ENCODE measurements at places on chromosomes 7 and 10.

- DNase-seq, result no peak
These were observed 124.0 kb downstream of the IQUB start for GRCh38 chr7:123410273-123410904.

DNA sequence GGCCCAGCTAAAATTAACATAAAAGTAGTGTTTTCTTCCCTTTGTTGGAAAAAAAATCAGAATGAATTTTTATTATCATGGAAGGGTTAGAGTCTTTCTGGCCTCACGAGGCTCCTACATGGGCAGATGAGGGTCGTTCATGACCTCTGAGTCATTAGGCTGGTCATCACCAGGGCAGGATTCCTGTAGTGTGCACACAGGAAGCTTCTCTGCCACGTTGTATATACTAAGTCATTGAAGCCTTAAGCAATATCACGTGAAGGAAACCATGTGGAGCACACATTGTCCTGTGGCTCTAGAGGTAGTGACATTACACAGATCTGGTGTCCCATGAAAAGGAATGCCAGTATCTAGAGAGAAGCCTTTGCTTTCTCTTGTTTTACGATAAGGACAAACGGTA lies 84.7 kb upstream of the C1QL3 start:
- no peak for DNase-seq

GRCh38 chr10:116783011-116783655 lies 40.8 kb upstream of the HSPA12A start:
- DNase-seq, result no peak

DNA sequence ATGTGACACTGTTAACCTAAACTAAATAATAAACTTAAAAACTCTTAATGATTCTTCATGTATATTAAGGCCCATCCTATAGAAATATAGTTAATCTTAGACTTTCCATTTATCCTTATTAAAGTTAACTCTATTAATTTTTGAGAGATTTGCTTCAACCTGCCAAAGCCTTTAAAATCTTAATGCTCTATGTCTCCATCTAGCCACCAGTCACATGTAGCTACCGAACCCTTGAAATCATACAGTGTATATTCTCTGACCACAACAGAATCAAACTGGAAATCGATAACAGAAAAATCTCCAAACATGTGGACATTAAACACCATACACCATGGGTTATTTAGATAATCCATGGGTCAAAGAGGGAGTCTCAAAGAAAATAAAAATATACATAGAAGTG lies 51.9 kb downstream of the ASZ1 start:
- DNase-seq, result no peak

DNA sequence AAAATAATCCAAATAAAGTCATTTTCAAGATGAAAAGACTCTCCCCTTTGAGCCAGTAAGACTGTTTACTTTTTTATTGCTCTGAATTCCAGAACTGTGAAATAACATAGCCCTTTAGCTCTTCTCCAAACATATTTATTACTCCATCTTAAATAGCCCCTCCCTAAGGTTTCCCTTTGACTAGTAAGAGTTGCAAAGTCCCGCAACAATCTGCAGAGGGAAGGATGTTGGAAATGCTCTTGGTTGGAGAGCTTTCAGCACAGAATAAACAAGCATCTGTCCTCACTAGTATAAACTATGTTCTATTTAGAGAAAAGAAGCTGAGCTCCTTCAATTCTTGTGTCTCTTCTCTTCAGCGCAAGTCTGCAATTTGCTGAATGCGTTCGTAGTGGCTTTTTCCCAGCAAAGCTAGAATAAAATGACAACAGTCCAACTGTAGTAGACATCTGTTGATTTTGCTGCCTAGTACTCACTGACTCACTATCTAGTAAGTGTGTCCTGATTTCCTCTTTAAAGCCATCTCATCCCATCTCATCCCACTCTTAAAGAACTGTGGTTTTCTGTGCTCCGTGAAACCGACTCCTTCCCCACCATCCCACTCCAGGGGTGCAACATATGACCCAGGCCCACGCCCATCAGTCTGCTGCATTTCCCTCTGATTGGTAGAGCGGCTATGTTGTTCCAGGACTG lies 104.0 kb downstream of the FAM107B start:
- no peak for DNase-seq

GRCh38 chr7:151168003-151168786 lies 701 bp upstream of the GBX1 start:
- DNase-seq, result no peak

- no peak for DNase-seq
These were observed 18.9 kb downstream of the PLEKHS1 start for GRCh38 chr10:113770346-113770745.

GRCh38 chr10:95328013-95328412 lies 37.2 kb upstream of the PDLIM1 start:
- DNase-seq, result no peak

- no peak for DNase-seq
These were observed 6.3 kb downstream of the IFT22 start for GRCh38 chr7:101315336-101315735.

- no peak for DNase-seq
These were observed 49.6 kb upstream of the TOMM7 start for GRCh38 chr7:22872096-22872807.

GRCh38 chr10:114839901-114840300 lies 18.3 kb downstream of the FHIP2A start:
- DNase-seq, result no peak

- no peak for DNase-seq
These were observed 69.4 kb upstream of the PDLIM1 start for GRCh38 chr10:95360122-95360714.
